Dorsolateral prefrontal cortex (tissue), 122 donors: ENCODE measurements at places on chromosomes 3 and 15.

GRCh38 chr15:42364529-42364928, 5.2 kb downstream of the CAPN3 start:
- DNase-seq, result peak; percentile 52

DNA sequence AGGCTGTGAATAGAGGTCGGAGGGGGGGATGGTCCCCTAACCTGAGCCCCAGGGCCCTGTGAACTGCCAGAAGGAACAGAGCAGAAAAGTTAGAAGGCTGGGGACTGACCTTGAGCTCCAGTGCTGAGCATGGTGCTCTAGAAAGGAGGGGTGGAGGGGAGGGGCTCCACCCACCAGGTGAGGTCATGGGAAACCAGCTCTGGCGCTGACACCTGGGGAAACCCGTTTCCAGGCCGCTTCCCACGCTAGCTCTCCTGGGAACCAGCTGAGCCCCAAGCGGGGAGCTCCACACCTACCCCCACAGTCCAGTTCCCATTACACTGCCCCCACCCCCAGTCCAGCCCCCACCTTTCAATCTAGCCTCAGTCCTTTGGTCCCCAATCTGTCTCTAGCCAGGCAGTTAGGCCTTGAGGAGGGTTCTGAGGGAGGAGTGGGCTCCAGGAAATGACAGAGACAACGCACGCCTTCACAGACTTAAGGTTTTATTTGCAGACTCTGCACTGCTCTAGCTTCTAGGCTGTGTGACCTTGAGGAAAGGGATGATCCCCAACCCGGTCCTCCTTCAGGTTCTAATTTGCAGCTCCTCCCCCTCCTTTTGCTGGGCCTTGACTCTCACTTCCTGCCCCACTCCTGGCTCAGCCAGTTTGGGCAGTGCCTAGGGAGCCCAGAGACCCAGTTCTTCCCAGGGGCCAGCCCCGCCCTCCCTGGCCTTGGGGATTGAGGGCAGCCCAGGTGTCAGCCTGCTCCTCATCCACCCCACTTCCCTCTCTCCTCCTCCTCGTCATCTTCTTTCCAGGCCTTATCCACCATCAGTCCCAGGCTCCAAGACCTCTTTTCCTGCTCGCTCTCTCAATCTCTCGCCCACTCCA, 2.1 kb downstream of the RHOV start:
- no peak for DNase-seq

- peak; percentile 40 for DNase-seq
These were observed 60.7 kb downstream of the ADAMTS7 start for GRCh38 chr15:78750566-78750965.

DNA sequence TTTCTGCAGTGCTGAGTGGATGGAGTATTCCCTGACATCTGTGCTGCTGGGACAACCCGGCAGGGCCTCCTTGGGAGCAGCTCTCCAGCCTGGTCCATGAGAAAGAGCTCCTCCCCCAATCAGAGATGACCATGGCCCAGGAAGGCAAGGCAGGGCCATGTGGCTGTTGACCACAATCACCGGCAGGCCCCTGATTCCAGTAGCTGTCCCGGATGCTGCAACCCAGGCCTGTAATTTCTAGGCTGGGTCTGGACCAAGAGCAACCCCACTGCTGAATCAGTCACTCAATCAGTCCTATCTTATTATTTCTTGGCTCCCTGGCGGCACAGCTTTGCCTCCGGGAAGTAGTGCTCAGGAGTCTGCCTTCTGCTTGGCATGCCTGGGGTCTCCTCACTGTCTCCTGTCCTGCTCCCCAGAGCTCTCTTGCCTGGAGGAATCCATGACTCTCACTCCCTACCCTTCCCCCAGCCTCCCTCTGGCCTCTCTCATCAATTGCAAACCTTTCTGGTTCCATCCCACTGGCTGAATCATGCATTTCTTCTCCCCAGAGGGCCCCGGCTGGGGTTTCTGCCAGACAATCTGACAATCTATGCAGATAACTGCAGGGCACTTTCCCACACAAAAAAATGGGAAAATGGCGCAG, 32.6 kb upstream of the ITGA11 start:
- DNase-seq, result no peak

GRCh38 chr15:75725006-75725718, 12.5 kb upstream of the CSPG4 start:
- DNase-seq, result no peak

DNA sequence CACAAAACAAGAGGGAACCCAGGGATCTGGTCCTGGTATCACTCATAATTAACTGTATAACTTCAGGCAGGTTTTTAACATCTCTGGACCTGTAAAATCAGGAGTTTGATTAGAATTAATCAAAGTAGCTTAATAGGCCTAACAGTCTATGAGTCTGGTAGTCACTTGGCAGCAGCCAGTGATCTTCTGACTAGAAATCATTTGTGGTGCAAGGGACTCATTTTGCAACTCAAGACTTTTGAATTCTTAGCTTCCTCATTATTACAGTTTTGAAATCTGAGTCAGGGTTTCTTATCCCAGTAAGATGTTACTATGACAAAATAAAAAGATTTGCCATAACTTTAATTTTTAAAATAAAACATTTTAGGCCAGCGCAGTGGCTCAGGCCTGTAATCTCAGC, 70.8 kb downstream of the TMCC1 start:
- DNase-seq, result no peak

DNA sequence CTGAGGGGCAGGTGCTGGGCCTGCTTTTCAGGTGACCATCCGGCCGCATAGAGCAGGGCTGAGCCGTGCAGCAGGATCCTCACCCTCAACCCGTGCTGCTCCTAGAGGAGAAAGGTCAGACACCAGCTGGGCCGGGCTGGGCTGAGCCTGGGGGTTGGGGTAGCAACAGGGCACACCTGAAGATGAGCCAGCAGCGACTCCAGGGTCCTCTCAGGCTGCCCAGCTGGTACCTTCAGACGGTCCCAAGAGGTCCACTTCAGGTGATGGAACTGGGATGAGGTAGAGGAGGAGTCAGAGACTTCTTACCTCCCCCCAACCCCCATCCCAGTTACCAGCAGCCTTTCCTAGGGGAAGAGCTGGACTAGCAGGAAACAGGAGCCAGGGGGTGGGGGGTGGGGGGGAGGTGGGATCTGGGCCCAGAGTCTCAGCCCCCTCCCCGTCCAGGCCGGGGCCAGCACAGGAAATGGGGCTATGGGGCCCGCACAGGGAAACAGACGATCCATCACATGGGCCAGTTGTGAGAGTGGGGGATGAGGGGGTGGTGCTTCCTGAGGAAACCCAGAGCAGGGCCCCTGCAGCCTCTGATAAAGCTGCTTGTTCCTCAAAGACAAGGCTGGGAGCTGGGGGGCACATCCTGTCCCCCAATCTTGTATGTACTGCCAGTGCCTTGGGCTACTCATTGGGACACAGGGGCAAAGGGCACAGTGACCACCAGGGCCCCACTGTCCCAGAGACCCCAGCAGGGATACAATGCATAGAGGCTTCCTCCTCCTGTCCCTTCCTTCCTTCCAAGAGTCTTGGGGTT, 3.0 kb downstream of the INKA1 start:
- no peak for DNase-seq

- no peak for DNase-seq
These were observed 87.3 kb upstream of the C15orf61 start for GRCh38 chr15:67433495-67434099.

- DNase-seq, result no peak
These were observed 60.0 kb downstream of the PLOD2 start for GRCh38 chr3:146100825-146101444.

- DNase-seq, result peak; percentile 46
These were observed 28.0 kb downstream of the KLHDC8B start for GRCh38 chr3:49199239-49199899.

GRCh38 chr15:44909423-44909822, 47.1 kb upstream of the TERB2 start:
- no peak for DNase-seq

DNA sequence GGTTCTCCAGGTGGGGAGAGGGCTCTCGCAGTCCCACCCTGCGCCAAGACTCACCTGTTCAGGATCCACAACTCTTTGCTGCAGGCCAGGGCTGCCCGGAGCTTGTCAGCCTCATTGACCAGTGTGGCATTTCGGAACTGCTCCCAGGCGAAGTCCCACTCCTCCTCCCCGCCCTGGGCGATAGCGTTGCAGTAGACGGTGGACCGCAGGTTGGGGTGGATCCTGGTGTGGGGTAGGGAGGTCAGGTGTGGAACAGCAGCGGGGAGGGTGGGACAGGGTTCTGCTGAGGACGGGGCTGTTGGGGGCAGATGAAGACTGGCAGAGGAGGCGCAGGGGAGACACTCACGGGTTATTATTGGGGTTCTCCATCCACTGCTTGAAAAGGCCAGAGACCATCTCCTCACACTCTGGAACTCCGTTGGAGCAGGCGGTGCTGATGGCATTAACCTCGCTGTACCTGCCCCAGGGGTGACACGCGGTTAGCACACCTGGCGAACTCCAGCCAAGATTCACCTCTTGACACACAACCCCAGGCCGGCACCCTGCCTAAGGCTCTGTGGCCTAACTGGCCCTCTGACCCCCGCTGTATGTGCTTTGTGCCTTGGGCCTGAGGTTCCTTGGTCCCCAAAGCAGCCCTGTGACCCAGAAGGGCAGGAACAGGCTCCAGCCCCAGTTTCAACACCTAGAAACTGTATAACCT, 16.1 kb downstream of the MESP2 start:
- no peak for DNase-seq

DNA sequence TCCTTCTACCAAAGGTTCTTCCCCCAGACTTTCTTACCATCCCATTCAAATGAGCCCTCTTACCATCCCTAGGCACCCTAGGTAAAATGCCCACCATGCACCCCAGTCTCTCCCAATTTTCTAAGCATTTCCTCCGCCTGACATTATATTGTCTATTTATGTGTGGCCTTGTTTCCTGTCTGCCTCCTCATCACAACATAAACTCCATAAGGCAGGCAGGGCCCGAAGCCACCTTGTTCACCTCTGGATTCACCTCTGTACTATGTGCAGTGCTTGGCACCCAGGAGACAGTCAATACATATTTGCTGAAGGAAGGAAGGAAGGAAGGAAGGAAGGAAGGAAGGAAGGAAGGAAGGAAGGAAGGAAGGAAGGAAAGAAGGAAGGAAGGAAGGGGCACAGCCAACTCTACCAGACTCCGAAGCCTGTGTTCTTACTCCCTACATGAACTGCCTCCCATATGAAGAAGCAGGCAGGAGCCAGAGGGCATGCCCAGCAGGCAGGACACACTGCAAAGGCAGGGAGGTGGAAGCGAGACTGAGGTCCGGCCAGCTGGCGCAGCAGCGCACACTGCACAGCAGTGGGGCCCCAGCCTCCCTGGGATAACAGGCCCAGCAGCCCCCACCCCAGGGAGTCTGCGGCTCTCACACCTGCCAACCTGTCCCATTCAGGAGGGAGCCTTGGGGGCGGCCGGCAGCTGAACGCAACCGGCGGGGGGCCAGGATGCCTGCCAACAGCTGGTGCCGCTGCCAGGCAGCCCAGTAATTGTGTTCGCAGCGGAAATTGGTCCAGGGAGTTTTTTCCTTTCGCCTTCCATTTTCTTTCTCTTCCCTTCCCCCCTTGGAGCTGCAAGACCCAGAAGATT, 106.0 kb upstream of the LINGO1 start:
- DNase-seq, result peak; percentile 57

DNA sequence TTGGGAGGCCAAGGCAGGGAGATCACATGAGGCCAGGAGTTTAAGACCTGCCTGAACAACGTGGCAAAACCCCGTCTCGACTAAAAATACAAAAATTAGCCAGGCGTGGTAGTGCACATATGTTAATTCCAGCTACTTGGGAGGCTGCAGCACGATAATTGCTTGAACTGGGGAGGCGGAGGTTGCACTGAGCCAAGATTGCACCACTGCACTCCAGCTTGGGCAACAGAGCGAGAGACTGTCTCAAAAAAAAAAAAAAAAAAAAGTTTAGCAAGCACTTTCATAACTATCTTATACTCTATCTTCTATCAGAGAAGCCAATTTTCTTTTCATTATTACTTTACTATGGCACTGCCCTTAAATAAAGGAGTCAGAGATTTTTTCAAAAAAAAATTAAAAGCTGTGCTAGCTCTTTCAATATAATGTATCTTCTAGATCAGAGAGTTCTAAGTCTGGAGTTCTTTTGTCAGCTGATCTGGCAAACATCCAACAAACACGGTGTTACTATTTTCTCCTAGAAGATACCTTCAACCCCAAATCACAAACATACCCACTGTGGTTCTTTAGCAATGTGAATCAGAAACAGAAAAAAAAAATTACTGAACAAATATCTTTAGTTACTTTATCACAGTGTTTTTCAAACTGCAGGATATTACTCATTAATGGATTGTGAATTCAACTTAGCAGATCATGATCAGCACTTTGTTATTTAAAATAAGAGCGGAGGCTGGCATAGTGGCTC, 3.0 kb downstream of the ZNF770 start:
- no peak for DNase-seq

- no peak for DNase-seq
These were observed 13.7 kb downstream of the MAP2K1 start for GRCh38 chr15:66400351-66400774.

DNA sequence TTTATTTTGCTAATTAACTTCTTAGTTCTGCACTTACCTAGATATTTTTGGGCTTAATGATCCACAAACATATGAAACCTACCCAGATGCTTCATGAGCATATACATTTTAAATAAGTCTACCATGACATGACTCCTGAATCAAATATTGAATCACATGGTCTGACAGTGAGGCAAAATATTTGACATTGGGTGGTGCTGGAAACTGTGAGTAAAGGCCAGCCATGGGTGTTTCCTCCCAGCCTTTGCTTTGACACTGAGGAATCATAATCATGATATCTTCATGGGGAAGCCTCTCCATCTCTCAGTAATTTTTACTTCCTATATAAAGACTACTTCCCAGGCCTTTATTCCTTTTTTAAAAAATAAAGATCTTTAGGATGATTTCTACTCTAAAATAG, 22.8 kb upstream of the SSR3 start:
- DNase-seq, result no peak

GRCh38 chr15:77415450-77416147, 4.3 kb downstream of the PEAK1 start:
- DNase-seq, result no peak

- no peak for DNase-seq
These were observed 64.7 kb downstream of the ATP13A4 start for GRCh38 chr3:193489949-193490348.

DNA sequence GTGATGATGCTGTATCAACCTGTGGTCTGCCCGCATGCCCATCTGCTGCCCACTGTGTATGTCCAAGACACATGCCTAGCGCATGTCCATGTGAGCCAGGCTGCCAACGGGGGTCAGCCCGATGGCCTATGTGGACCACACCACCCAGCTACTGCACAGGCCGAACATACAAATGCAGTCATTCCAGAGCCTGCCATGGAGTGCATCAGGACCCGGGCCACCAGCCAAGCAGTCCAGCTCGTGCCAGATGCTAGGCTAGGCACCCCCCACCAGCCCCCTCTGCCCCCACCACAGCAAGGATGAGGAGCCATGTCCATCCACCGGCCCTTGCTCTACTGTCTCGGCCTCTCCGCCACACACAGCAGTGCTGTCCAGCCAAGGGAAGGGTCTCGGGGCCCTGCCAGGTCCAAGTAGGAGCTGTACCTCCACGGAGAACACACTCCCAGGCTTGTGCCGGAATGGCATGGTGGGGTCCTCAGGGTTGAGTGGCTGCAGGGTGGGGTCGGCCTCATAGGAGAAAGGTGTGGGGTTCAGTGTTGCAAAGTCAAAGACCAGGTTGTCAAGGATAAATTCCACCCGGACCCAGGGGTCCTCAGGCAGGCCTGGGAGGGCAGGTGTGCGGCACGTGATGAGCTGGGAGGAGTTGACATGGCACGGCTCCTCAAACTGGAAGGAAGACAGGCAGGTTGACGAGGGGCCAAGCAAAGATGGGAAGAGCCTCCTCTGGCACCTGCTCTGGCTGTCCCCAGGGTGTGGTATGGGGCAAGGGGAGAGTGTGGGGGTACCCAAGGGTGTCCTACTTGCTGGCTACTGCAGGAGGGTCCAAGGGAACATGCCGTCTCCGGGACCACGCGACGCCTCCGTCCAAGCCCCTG, 15.3 kb downstream of the PLXNB1 start:
- DNase-seq, result peak; percentile 67

GRCh38 chr15:100191161-100191560, 150.6 kb downstream of the ADAMTS17 start:
- no peak for DNase-seq
